ENCODE measurements at places on chromosomes 7 and 10.

GRCh38 chr7:39259391-39260003, 281.8 kb downstream of the POU6F2 start:
- DNase-seq = no peak

DNA sequence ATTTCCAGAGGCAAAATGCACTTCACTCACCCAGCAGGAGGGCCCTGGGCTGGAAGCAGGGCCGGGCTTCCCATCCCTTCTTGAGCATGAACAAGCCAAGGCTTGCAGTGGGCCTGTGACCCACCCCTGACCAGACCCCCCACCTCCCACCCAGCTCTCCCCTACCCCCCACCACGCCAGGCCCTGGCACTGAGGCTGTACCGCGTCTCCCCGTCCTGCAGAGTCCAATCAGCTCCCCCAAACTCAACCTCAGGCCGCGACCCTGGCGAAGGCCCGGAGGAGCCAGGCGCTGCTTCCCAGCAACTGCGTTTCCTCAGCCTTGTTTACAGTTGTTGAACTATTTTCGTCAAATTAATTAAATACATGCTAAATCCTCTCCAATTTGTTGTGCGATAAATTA, 16.9 kb upstream of the MYL10 start:
- no peak for DNase-seq

DNA sequence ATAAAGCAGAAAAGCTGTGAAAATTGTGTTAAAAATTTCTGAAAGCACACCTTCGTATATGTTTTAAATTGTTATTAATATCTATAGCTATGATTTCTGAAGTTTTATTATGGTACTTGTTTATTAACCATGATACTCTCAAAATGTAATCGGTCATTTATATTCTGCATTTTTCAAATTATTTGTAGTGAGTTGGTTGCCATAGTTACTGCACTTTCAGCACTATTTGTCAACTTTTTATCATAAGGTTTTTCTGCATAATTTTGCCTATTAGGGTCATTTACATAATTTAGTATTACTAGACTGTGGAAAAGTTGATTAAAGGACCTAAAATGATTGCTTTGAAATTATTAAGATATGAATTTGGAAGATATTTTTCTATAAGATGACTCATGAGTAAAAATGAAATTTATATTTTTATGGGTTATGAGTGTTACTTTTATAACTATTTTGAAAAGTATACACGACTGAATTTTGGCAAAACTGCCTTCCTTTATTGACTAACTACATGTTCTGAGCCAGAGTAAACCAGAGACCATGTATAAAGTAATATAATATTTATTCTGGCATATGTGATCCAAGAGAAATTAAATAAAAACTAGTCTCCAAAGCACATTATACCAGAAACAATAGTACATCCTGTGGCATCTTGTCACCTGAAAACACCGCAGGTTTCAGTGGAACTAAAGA, 7.9 kb upstream of the AGR2 start:
- DNase-seq = no peak

GRCh38 chr10:119129721-119130120, 25.8 kb downstream of the DENND10 start:
- DNase-seq = no peak

DNA sequence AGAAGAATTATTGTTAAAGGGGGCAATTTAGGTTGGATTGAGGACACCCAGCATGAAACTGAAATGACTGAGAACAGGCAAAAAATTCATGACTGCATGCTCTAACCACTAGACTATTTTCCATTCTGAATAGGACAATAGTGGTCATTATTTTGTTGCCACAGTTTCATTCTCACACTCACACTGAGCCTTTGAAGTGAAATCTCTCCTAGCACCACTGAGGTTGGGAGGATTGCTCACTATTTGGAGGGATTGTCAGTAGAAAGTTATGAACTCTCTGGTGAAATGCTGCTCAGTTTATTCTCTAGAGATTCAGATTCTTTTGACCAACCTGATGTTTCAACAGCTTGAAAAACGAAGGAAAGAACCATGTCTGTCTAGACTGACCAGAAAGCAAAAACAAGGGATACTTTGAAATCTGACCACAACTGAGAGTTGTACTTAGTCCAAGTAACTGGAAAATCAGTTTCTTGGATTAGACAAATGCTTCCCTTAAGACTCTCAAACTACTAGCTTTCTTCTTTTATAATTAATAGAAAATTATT, 191.2 kb downstream of the DYNC1I1 start:
- no peak for DNase-seq

DNA sequence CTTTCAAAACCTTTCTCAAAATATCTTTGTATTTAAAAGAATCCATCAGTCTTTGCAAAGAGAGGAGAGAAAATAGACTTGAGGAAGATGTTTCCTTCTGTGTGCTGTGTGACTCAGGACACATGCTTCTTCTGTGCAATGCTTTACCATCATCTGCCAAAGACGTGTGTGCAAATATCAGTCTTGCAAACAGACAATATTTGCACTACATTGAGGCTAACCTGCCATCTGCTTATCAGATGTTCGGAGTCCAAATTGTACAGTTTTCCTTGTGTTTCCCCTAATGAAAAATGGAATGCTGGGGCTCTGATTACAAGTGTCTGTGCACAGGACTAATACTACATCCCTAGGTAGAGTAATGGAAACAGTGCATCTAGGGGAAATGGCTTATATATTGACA, 353.1 kb upstream of the LRRTM3 start:
- DNase-seq = no peak

DNA sequence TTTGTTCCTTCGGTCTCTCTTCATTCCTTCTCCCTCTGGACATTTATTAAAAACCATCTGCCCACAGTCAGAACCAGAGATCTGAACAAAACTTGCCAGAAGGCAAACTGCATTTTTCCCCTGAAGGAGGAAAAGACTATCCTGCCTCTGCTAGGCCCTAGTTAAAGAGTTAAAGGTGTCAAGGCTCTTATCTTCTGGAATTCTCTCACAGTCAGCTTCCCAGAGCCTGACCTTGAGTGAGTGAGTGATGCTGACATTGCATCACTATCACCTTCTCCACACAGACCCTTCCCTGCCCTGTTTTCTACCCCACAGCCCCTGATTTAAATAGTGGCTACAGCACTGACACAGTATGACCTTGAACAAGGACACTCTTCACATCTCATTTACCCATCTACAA, 16.4 kb downstream of the FRMPD2 start:
- DNase-seq = no peak

- no peak for DNase-seq
Observed at GRCh38 chr7:148975896-148976295, 52.4 kb downstream of the PDIA4 start.

GRCh38 chr10:31071232-31072005, 39.8 kb upstream of the ZNF438 start:
- DNase-seq = no peak

- DNase-seq = no peak
Observed at GRCh38 chr10:121448766-121449421, 149.3 kb downstream of the FGFR2 start.

GRCh38 chr10:11810313-11810766, 12.8 kb upstream of the PROSER2 start:
- DNase-seq = no peak
